Myometrial cell (primary cell): ENCODE measurements at places on chromosomes 7 and 10. TPM values are rescaled to one million over a fixed set of nuclear protein-coding genes. Genes with fewer than 3 reads are reported as not detected.

Gene TRIP6
- total RNA-seq: 140 and 172 TPM in 2 replicates

Gene GNAT3
- total RNA-seq: not detected in 2 replicates

Gene C7orf57
- 0.18 TPM in 1 of 2 replicates, not detected in the other for total RNA-seq

Gene OPN4
- total RNA-seq: not detected in 2 replicates

Gene FAS
- 34.0 and 40.6 TPM in 2 replicates for total RNA-seq

Gene HOXA3
- 0.18 TPM in 1 of 2 replicates, not detected in the other for total RNA-seq

Gene RNF148
- not detected in 2 replicates for total RNA-seq

Gene DBNL
- total RNA-seq: 171 TPM in 2 replicates

Gene GIMAP5
- total RNA-seq: not detected in 2 replicates

Gene ZNF239
- 2.0 and 5.1 TPM in 2 replicates for total RNA-seq

Gene TMEM225B
- total RNA-seq: not detected in 2 replicates

Gene RINT1
- 21.6 and 23.6 TPM in 2 replicates for total RNA-seq

Gene LARP4B
- total RNA-seq: 24.5 and 30.8 TPM in 2 replicates

Gene NKX1-2
- not detected in 2 replicates for total RNA-seq

Gene MOGAT3
- not detected in 2 replicates for total RNA-seq

Gene AKR1C8
- not detected in 2 replicates for total RNA-seq

Gene PRLHR
- not detected in 2 replicates for total RNA-seq

Gene OR6V1
- total RNA-seq: not detected in 2 replicates

Gene UBE2D4
- total RNA-seq: 6.1 and 10.1 TPM in 2 replicates

Gene CCDC172
- not detected in 2 replicates for total RNA-seq

Gene RNF32
- total RNA-seq: 0.29 and 2.8 TPM in 2 replicates

Gene EXOC6
- 3.4 and 7.8 TPM in 2 replicates for total RNA-seq

Gene LRIT1
- total RNA-seq: not detected in 2 replicates

Gene MUC3A
- total RNA-seq: not detected in 2 replicates

Gene NEBL
- total RNA-seq: 3.7 and 4.3 TPM in 2 replicates

Gene PAXIP1
- 4.4 and 5.8 TPM in 2 replicates for total RNA-seq

Gene TMEM130
- not detected in 2 replicates for total RNA-seq

Gene PHKG1
- 0.29 TPM in 1 of 2 replicates, not detected in the other for total RNA-seq

Gene PON1
- not detected in 2 replicates for total RNA-seq

Gene DOCK4
- total RNA-seq: 6.6 and 8.1 TPM in 2 replicates

Gene TET1
- 1.7 and 2.8 TPM in 2 replicates for total RNA-seq

Gene KEL
- total RNA-seq: not detected in 2 replicates

Gene ANKRD1
- 0.58 and 1.8 TPM in 2 replicates for total RNA-seq

Gene PAPOLB
- under 0.01 TPM in 1 of 2 replicates, not detected in the other for total RNA-seq
